Adrenal gland (tissue), 19 donors: ENCODE measurements at places on chromosomes 5 and 9. TPM values are rescaled to one million over a fixed set of nuclear protein-coding genes. Genes with fewer than 3 reads are reported as not detected.

DNA sequence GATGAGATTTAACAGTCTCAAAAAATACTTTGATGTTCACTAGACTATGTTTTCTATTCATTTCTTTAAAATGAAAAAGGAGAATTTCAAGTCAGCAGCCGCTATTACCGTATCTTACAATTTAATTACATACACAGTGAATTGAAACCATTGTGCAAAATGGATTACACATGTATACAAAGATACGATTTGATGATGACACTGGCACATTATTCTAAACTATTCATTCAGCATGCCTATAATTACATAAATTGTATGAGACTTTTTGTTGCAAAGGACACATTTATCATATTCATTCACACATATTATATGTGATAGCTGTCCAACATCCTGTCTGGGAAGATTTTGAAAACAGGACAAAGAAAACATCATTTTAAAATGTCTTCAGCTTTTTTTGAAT lies 118.3 kb upstream of the VCAN start:
- no peaks in the 10 kb centered on the region for H3K36me3 ChIP-seq
- no peak overlapping the region for H3K4me3 ChIP-seq
- no peaks in the 10 kb centered on the region for H3K4me1 ChIP-seq
- no peak for DNase-seq

DNA sequence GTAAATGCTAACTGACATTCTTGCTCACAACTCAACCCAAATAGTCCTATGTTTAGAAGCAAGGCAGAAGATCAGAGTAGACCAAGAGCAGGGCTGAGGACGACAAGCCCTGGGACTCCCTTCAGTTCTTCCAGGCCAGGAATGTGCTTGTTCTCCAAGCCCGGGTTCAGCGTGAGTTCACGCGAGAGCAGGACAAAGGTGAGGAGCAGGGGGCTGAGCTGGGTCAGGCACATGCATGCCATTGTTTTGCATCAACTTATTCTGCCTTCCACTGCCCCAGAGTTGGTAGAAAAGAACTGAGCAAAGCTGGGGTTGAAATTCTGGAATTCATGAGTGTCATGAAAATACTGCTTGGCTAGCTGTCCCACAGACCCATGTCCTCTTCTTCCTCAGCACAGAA lies 206.5 kb downstream of the PAX5 start:
- no peaks in the 10 kb centered on the region for H3K4me1 ChIP-seq
- no peak overlapping the region for H3K4me3 ChIP-seq
- H3K27me3 ChIP-seq = no peaks in the 10 kb centered on the region
- H3K27ac ChIP-seq = no peak overlapping the region
- DNase-seq = no peak

- no peaks in the 10 kb centered on the region for H3K36me3 ChIP-seq
- H3K27me3 ChIP-seq = no peaks in the 10 kb centered on the region
- H3K4me1 ChIP-seq = peaks cover 10% of the 10 kb centered on the region
- DNase-seq = no peak
- no peak overlapping the region for H3K4me3 ChIP-seq
- no peak overlapping the region for H3K27ac ChIP-seq
Observed at GRCh38 chr9:89278997-89279739, 31.8 kb upstream of the CKS2 start.

DNA sequence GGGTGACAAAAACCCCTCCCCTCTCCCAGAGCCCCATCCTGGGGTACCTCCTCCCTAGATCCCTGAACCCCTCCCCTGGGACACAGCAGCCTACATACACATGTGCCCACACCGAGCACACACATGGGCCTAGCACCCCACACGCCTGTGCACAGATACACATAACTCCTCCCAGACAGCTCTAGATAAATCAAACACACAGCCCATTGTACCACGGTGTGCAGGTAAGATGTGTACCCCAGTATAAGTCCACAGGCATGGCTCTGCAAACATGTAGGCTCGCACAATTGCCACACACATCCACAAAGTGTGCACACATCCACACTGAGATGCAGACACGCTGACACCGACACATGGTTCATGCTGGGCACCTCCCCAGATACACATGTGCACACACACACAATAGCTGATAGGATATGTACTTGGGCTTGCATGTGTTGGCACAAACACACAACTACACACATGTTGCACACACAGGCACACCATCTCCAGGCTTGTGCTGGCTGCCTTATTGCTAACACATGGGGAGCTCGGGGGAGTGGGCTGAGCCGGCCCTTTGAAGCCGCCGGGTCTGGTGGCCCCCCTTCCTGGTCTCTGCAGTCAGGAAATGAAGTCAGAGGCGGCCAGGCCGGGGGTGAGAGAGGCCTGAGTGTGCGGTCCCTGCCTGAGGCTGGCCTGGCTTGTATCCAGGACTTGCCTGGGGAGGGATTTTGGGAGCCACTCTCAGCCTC lies 30.2 kb downstream of the GOLGA2 start:
- H3K4me3 ChIP-seq = no peak overlapping the region
- peak overlapping the region; percentile 61 for H3K27ac ChIP-seq
- DNase-seq = no peak
- H3K36me3 ChIP-seq = no peaks in the 10 kb centered on the region
- H3K27me3 ChIP-seq = no peaks in the 10 kb centered on the region

GRCh38 chr9:69853421-69853820 lies 32.8 kb downstream of the CFAP95 start:
- H3K4me1 ChIP-seq = no peaks in the 10 kb centered on the region
- H3K4me3 ChIP-seq = no peak overlapping the region
- H3K36me3 ChIP-seq = no peaks in the 10 kb centered on the region
- no peaks in the 10 kb centered on the region for H3K27me3 ChIP-seq

DNA sequence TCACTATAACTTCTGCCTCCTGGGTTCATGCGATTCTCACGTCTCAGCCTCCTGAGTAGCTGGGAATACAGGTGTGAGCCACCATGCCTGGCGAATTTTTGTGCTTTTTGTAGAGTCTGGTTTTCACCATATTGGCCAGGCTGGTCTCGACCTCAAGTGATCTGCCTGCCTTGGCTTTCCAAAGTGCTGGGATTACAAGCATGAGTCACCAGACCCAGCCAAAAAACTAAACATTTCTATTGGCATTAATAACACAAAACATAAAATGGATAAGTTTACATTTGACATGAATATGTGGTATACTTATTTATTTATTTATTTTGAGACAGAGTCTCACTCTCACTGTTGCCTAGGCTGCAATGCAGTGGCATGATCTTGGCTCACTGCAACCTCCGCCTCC lies 13.6 kb upstream of the REEP5 start:
- no peak for DNase-seq
- no peaks in the 10 kb centered on the region for H3K4me1 ChIP-seq
- H3K27ac ChIP-seq = no peak overlapping the region
- no peaks in the 10 kb centered on the region for H3K36me3 ChIP-seq

GRCh38 chr5:127306647-127307046 lies 16.1 kb downstream of the MEGF10 start:
- no peaks in the 10 kb centered on the region for H3K4me1 ChIP-seq
- H3K4me3 ChIP-seq = no peak overlapping the region
- no peaks in the 10 kb centered on the region for H3K36me3 ChIP-seq

SQSTM1 gene
- total RNA-seq = 970 TPM

EFNA5 gene
- total RNA-seq = 11.8 TPM

SNCAIP gene
- 2.1 TPM for total RNA-seq

SPINK5 gene
- 0.28 TPM for total RNA-seq
